ENCODE measurements at places on chromosomes 12 and 14.

GRCh38 chr14:73823339-73823885 is 28.2 kb upstream of the PTGR2 start:
- DNase-seq: no peak

DNA sequence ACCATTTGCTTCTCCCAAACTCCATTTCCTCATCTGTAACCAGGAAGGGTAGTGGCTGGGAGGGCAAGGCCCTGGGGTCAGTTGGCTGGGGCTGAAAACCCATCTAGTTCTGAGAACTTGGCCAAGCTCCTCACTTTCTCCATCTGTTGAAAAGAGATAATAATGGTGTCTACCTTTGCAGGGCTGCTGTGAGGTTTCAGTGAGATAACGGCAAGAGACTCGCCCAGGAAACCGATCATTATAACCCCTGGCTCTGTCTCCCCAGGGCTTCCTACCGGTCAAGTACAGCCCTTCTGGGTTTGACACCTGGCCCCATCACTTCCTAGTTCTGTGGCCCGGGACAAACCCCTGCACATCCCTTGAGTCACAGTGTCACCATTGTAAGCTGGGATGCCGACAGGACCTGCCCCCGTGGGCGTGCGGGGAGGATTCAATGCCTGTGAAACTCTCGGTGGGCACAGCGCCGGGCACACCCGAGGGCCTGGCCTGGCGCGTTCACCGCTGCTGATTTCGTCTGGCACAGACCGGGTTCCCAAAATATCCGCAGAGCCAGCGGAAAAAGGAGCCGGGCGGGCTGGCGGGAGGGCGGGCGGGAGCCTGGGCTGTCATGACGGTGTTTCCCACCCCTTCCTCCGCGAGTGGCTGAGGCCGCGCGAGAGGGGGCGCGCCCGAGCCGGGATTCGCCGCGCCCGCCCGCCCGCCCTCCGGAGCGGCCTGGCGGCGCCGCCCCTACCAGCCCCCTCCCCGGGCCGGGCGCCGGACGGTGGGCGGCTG is 4.4 kb downstream of the KMT5A start:
- DNase-seq: peak; percentile 43

GRCh38 chr14:29805415-29806123 is 122.1 kb downstream of the PRKD1 start:
- DNase-seq: no peak

DNA sequence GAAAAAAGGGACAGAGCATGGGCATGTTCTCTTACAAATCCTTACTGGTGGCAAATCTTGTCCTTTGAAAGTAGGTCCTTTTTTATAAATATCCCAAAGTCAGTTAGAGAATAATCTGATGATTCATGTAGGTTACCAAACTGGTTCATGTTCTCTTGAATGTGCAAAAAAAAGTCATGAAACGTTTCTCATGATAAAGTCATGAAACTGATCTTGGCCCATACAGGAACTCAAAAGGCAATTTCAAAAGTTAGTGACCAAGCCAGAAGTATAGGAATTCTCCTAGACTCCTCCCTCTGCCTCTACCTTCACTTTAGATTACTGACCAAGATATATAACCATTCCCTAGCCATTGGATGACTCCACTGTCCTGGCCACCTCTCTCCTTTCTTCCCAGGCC is 27.3 kb upstream of the SPTSSA start:
- no peak for DNase-seq

DNA sequence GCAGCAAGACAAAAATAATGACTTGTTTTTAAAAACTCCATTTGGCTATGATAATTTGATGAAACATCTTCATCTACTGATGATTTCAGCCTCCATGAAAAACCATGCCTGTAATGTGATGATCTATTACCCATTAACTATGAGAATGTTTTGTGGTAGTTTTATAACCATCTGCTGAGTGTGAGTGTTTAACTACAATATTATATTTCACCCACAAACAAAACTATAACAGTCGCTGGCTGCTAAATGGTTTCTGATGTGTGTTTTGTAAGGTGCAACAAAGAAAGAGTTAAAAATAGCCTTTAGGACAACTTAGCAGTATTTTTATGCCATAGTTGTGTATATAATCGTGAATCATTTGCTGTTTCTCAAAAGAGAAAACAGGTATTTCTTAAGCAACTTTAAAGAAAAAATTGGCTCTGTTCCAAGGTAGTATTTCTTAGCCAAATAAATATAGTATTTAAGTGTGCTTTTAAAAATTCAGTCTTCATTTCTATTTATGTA is 4.9 kb downstream of the PTHLH start:
- DNase-seq: no peak

DNA sequence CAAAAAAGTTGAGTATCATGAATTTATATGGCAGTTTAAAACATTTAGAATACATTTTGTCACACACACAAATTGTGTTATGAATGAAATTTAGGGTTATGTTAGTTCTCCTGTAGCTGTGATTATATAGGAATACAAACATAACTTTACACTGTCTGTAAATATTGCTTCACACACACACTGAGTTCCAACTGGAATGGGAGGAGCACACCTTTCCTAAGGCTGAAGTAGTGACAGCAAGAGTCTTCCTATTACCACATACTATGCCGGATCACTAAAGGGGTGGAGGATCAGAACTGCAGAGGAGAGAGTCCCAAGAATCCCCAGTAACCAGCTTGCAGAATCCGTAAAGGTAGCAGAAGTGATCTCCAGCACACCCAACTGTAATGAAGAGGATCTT is 63.7 kb downstream of the DNAI7 start:
- no peak for DNase-seq

DNA sequence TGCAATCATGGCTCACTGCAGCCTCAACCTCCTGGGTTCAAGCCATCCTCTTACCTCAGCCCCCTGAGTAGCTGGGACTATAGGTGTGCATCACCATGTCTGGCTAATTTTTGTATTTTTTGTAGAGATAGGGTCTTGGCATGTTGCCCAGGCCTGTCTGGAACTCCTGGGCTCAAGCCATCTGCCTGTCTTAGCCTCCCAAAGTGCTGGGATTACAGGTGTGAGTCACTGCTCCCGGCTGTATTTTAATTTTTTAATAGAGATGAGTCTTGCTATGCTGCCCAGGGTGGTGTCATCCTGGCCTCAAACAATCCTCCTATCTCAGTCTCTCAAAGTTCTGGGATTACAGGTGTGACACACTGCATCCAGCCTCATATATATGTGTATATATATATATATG is 31.7 kb upstream of the GPRC5A start:
- no peak for DNase-seq

DNA sequence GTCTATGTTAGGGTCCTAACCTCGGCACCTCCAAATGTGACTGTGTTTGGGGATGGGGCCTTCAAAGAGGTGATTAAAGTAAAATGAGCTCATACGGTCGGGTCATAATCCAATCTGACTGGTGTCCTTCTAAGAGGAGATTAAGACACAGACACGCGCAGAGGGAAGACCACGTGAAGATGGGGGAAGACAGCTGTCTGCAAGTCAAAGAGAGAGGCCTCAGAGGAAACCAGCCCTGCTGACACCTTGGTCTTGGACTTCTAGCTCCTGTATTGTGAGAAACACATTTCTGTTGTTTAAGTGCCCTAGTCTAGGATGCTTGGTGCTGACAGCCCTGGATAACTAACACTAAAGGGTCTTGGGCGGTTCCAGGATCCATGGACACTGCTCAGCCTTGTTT is 109.6 kb downstream of the DICER1 start:
- DNase-seq: no peak

- no peak for DNase-seq
Observed at GRCh38 chr12:21971344-21971743, 30.1 kb upstream of the ABCC9 start.

DNA sequence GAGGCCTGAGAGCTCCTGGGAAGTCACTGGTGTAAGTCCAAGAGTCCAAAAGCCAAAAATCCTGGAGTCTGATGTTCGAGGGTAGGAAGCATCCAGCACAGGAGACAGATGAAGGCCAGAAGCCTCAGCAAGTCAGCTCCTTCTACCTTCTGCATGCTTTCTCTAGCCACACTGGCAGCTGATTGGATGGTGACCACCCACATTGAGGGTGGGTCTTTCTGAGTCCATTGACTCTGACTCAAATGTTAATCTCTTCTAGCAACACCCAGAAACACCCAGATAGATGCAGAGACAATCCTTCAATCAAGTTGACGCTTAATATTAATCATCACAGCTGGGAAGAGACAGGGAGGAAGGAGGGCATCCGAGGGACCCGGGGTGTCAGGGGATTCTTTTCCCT is 305.8 kb downstream of the AACS start:
- no peak for DNase-seq

GRCh38 chr12:14654842-14655241 is 41.6 kb downstream of the GUCY2C start:
- no peak for DNase-seq

- DNase-seq: no peak
Observed at GRCh38 chr12:52019113-52019770, 12.5 kb downstream of the TAMALIN start.
